RKO (cell line): ENCODE measurements at places on chromosomes 1 and 21.

- no peak for DNase-seq
Observed at GRCh38 chr1:89890085-89890752, 69.4 kb downstream of the LRRC8D start.

DNA sequence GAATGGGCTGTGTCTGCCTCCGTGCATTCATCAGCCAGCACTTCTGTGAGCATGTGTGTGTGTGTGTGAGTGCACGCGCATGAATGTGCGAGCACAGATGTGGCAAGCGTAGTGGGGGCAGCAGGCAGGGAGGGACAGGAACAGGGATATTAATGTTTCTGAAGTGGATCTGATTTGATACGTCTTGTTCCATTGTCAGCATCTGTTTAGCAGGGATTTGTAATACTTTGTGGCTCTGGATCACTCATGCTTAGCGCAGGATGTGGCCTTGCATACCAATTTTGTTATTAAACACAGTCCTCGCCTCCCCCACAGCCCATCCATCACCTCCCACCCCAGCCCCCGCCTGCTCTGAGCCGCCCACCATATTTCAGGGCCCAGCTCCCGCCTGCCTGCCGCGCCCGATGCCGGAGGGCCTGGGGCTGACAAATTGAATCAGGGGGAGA is 52.4 kb downstream of the TMEM53 start:
- no peak for DNase-seq

DNA sequence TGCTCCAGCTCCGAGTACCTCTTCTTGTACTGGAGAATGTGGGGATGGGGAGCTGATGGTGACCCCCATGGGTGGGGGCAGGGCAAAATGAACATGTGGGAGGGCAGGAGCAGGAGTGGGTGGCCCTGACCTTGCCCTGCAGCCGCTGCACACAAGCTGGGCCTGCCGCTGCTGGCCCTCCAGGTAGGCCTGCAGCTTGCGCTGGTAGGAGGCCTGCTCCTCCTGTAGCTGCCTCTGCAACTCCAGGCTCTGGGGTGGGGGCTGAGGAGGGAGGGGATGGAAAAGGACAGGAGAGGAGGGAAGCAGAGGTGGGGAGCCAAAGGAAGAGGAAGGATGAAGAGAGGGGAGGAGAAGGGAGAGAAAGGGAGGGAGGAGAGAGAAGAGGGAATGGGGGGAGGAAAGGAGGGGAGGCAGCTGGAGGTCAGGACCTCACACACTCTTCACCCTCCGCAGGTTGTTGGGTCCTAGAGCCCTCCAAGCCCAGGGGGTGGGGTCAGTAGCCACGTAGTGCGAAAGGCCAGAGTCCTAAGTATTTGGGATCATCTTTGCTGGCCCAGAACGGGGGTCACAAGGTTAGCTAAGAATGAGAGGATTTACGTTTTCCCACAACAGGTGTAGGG is 22.9 kb downstream of the RNU1-1 start:
- no peak for DNase-seq

GRCh38 chr1:8373581-8374241 is 55.8 kb downstream of the SLC45A1 start:
- DNase-seq, result no peak

- DNase-seq, result no peak
Observed at GRCh38 chr1:41995441-41996130, 76.9 kb upstream of the HIVEP3 start.

- DNase-seq, result no peak
Observed at GRCh38 chr1:57959531-57960241, 535.8 kb upstream of the DAB1 start.

DNA sequence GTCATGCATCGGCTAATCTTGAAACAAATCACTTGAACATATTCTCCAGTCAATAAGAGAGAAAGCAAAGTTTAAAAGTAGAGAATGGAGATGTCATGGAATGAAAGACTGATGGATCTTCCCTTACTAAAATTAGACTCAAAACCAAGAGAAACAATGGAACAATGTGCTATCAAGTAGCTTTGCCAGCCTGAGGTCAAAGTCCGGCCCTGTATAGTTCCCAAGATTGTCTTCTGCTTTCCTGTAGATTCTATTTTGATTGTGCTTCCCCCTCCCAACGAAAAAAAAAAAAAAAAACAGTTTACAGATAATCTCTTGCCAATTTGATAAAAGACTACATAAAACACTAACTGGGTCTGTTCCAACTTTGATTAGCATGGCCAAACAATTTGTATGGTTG is 40.8 kb upstream of the KIRREL1 start:
- DNase-seq, result no peak

- peak; percentile 69 for DNase-seq
Observed at GRCh38 chr1:19918057-19918456, 5.4 kb downstream of the PLA2G2E start.

- DNase-seq, result no peak
Observed at GRCh38 chr1:200039849-200040474, 12.5 kb downstream of the NR5A2 start.

GRCh38 chr1:197907846-197908616 is 5.6 kb downstream of the C1orf53 start:
- no peak for DNase-seq
